NCI-H1436 treated with DMSO at 0.1 percent for 48 hours (cell line): ENCODE measurements at places on chromosomes 16 and 17.

- no peak for DNase-seq
Observed at GRCh38 chr17:55961386-55961785, 191.9 kb upstream of the ANKFN1 start.

- DNase-seq: no peak
Observed at GRCh38 chr17:8949061-8949661, 16.3 kb downstream of the PIK3R5 start.

GRCh38 chr16:73891129-73891542 lies 405.5 kb upstream of the PSMD7 start:
- no peak for DNase-seq

GRCh38 chr17:76570457-76570856 lies 15.2 kb downstream of the ST6GALNAC2 start:
- DNase-seq: no peak

GRCh38 chr17:51813140-51813783 lies 345.3 kb downstream of the CA10 start:
- no peak for DNase-seq

DNA sequence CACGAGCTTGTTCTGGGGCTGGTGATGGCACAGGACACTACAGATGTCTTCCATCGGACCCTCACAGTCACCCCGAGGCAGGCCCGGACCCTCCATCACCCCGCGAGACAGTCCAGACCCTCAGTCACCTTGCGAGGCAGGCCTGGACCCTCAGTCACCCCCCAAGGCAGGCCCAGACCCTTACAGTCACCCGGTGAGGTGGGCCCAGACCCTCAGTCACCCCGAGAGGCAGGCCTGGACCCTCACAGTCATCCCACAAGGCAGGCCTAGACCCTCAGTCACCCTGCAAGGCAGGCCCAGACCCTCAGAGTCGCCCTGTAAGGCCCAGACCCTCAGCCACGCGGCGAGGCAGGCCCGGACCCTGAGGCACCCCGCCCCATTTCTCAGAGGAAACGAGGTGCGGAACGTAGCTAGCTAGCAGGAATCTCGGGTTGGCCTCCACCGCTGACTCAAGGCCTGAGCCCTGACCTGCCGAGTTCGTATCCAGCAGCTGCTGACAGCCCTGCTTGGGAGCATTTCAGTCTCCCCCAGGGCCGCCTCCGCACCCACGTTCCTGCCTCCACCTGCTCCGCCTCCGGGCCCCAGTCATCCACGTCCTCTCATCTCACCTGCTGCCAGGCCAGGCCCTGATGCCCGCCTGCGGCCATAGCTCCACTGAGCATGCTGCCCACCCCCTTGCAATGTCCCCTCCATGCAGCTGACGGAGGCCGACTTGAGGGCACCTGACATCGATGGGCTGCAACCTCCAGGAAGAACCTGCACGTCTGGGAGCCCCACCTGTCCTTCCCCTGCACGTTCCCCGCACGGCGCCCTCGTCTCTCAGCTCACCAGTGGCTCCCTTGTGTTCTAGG lies 28.7 kb downstream of the RPH3AL start:
- DNase-seq: no peak

DNA sequence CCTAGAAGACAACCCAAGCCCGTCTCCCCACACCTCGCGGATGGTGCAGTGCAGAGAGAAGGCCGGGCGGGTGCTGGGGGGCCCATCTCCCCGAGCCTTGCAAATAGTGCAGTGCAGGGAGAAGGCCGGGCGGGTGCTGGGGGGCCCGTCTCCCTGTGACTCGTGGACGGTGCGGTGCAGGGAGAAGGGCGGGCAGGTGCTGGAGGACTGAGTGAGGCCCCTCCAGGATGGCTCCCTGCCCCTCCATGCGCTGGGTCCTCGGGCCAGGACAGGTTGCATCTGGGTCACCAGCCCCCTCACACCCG lies 40.0 kb upstream of the ACSF3 start:
- DNase-seq: no peak

DNA sequence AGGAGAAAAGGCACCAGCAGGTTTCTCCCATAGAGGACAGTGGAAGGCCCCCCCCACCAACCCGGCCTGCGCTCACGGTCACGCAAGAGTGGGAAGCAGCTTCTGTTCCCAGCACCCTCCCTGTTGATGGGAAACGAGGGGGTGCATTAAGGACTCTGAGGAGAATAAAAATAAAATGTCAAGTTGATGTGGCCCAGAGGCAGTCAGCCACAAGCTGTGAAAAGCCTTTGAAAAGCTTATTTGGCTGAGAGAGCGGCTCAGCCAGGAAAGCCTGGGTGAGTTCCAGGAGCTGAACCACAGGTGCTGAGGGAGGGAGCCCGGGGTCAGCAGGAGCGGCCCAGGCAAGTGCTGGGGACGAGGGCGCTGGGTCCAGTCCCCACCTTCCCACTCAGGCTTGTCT lies 26.9 kb upstream of the SPATA32 start:
- no peak for DNase-seq

- no peak for DNase-seq
Observed at GRCh38 chr17:15918261-15918660, 26.7 kb upstream of the ADORA2B start.

DNA sequence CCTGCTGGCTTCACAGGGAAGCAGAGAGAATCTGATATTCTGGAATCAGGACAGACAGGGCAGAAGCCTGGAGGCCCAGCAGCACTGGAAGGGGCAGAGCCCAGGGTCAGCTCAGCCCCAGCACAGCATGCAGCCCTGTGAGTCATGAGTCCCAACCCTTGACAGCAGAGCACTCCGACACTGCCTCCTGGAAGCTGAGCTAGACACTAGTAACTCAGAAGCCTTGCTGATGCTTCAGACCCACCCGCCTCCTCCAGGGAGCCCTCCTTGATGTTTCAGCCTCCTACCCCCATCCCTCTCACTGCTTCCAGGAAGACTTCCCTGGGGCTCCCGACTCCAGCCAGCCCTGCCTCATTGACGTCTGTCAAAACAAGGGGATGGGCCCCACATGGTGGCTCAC lies 6.9 kb downstream of the CAMKK1 start:
- DNase-seq: no peak
